ENCODE measurements at places on chromosomes 6 and 20. TPM values are rescaled to one million over a fixed set of nuclear protein-coding genes. Genes with fewer than 3 reads are reported as not detected.

Gene RAD21L1
- not detected for total RNA-seq

Gene TMEM244
- not detected for total RNA-seq

Gene NKAIN4
- total RNA-seq: not detected

Gene GINS1
- total RNA-seq: 5.8 TPM

Gene ARMH2
- not detected for total RNA-seq

Gene ECT2L
- total RNA-seq: 0.13 TPM

Gene SNX21
- total RNA-seq: 25.6 TPM

Gene RIPPLY2
- total RNA-seq: not detected

Gene HLA-DQB1
- not detected for total RNA-seq

Gene CUL7
- 59.9 TPM for total RNA-seq

Gene TCF15
- total RNA-seq: not detected

Gene CCN2
- 878 TPM for total RNA-seq

Gene GPR6
- not detected for total RNA-seq

Gene CEP162
- total RNA-seq: 10.1 TPM

Gene CFB
- total RNA-seq: 6.9 TPM

Gene SPATA25
- total RNA-seq: 2.9 TPM

Gene SSTR4
- total RNA-seq: not detected

Gene SLC35F1
- not detected for total RNA-seq

Gene PSMB1
- total RNA-seq: 139 TPM

Gene CTCFL
- total RNA-seq: not detected

Gene ALDH5A1
- total RNA-seq: 6.6 TPM

Gene SLC25A27
- total RNA-seq: 8.2 TPM

Gene ZKSCAN3
- 6.2 TPM for total RNA-seq

Gene C20orf204
- 1.3 TPM for total RNA-seq

Gene RAB44
- total RNA-seq: not detected

Gene TNNC2
- total RNA-seq: not detected

Gene POU5F1
- total RNA-seq: not detected

Gene SLC22A7
- total RNA-seq: not detected

Gene LY6G6F
- total RNA-seq: not detected

Gene PDYN
- total RNA-seq: not detected

Gene DUSP22
- 29.7 TPM for total RNA-seq

Data from osteocyte (in vitro differentiated cells).